ENCODE measurements at places on chromosomes 3 and 15.

- no peak for DNase-seq
These were observed 18.2 kb downstream of the ABTB1 start for GRCh38 chr3:127690823-127691452.

DNA sequence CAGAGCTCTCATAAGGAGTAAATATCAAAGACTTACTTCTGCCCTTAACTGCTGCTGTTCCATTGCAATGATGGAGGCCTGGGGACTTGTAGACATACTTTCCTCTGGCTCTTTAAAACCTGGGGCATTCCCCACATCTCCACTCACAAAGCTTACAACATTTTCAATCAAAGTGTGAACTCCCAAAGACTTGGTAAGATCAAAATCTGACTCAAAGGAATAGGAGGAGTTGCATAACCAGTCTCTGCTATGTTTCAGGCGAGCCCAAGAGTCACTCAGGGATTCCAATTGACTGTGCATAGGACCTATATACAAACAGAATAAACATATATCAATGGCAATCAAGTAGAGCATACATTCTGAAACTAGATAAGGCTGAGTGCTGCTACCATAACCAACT, 101.5 kb downstream of the FBXL22 start:
- no peak for DNase-seq

GRCh38 chr3:195263193-195263924, 7.6 kb downstream of the XXYLT1 start:
- DNase-seq, result no peak

- peak; percentile 62 for DNase-seq
These were observed 2.2 kb downstream of the FOXB1 start for GRCh38 chr15:60006203-60006862.

GRCh38 chr3:67361770-67362169, 292.6 kb downstream of the SUCLG2 start:
- no peak for DNase-seq

GRCh38 chr3:111588527-111588926, 6.6 kb downstream of the ZBED2 start:
- no peak for DNase-seq

DNA sequence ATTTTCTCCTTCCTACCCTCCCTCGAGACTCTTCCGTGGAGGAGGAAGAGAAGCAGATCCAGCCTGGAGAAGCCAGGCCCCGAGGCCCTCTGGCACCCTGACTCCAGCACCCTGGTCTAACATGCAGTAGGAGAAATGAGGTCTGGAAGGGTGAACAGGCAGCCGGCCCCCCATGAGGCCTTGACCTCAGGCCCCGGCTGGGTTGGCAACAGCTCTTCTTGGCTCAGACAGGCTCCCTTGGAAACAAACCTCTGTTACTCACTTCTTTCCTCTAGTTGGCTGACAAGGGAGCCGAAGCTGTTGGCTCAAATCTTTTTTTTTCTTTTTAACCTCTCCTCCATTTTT, 73.4 kb downstream of the CPN2 start:
- DNase-seq, result no peak

DNA sequence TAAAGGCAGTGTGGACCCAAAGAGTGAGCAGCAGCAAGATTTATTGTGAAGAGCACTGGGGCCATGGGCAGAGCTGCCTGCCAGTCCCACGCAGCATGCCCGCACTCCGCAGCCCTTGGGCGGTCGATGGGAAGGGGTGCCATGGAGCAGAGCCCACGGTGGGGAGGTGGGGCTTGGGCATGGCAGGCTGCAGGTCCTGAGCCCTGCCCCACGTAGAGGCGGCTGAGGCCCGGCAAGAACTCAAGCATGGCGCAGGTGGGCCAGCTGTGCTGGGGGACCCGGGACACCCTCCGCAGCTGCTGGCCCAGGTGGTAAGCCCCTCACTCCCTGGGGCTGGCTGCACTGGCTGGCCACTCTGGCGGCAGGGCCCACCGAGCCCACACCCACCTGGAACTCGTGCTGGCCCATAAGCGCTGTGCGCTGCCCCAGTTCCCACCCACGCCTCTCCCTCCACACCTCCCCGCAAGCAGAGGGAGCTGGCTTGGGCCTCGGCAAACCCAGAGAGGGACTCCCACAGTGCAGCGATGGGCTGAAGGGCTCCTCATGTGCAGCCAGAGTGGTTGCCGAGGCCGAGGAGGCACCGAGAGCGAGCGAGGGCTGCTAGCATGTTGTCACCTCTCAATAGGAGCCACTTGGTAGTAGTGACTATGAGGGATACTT, 1218.8 kb upstream of the EPHA6 start:
- DNase-seq, result no peak

GRCh38 chr3:129934234-129935123, 40.0 kb upstream of the TRH start:
- DNase-seq, result peak; percentile 57

- no peak for DNase-seq
These were observed 230.7 kb upstream of the TMC3 start for GRCh38 chr15:81604713-81605112.

DNA sequence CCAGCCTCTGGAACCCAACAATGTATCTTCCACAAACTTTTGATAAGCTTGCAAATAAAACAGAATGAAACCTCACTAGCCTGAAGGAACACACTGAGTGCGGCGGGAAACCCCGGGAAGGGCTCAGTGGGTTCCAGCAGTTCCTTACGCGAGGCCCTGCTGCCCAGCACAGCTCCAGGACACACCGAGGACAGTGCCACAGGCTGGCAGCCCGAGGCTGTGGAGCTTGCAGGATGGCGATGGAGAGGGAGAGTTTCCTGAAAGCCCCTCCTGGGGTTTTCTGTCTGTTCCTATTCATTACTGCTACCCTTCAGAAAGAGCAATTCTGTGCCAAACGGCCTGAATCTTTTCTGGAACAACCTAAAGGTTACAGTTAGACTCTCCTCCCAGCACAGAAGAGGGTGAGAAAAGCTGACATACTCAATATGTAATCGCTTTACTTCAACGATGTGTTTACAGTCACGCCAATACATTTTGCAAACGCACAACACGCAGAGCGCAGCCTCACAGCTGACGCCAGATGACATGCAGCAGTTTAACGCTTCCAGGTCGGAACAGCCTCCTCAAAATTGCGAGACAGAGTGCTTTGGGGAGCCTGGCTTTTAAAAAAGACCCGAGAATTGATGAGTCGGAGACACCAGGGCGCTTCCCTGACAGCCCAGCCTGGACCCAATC, 57.1 kb upstream of the RPL32 start:
- no peak for DNase-seq

DNA sequence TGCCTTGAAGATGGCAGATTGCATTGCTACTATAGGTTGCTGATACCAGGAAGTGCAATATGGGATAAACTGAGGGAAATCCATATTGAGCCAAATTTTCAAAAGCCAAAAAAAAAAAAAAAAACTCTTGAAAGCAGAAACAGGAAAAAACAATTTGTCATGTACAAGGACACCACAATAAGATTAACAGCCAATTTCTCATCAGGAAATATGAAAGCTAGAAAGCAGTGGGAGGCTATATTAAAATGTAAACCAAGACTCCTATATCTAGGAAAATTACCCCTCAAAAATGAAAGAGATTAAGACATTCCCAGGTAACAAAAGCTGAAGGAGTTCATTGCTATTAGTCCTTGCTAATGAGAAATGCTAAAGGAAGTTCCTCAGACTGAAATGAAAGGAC, 462.8 kb upstream of the DPH6 start:
- DNase-seq, result peak; percentile 10

GRCh38 chr3:71241246-71241901, 342.2 kb downstream of the FOXP1 start:
- no peak for DNase-seq

DNA sequence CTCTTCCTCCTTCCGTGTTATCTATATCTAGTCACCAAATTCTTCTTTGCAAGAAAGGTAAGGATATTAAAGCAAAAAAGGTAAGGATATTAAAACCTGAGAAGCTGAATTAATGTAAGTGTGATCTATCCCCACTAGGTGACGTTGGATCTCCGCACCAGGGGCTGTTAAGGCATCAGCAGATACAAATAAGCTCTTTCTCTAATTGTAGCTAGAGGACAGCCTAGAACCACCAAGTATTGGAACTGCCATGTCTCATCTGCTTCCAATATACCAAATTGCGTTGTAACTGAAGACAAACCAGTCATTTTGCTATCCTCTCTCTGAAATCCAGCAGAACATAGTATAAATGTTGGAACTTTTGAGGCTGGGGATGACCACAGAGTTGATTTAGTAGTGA, 471.2 kb upstream of the TGFBR2 start:
- no peak for DNase-seq

DNA sequence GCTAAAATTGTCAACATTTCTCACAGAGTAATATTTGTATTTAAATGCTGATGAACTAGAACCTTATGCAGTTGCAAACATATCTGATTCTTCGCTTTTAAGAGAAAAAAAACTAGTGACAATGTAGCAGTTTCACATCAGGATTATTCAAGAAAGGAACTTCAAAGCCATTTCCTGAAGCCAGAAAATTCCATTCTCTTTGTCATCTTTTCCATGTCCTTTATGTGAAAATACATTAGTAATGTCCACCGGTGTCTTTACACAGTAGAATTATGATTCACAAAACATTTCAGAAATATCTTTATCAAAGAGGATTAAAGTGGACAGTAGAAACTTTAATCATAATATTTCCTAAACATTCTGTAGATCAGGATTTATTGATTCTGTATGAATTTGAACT, 12.7 kb upstream of the LXN start:
- no peak for DNase-seq

DNA sequence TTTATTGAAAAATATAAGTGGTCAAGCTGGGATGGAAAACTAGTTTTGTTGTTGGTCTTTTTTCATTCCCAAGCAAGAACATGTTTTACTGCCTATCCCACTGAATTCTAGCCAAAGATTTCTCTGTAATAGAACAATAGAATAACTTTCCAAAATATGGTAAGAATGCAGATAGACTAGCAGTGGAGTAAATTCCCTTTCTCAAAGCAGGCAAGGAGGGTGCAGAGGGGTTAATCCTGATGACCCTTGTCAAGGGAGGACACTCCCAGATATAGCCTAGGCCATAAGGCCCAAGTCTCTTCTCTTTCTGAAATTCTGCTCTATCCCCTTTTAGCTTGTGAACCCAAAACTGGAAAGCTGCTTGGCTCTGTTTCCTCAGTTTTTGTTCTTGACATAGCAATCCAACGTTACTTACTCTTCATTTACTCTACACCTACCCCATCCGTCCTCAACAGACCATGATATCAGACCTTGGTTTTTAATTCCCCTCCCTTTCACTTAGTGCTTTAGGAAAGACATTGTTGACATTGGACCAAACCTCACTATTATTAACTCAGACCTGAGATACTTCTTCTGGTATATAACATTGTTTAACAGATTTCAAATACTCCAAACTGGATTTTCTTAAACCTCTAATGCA, 453.6 kb upstream of the THBS1 start:
- DNase-seq, result no peak

- peak; percentile 77 for DNase-seq
These were observed 9.3 kb downstream of the VEPH1 start for GRCh38 chr3:157493627-157494550.

GRCh38 chr3:11643605-11644087, at the start of gene VGLL4:
Gene VGLL4, minus strand, starts transcription at chr3:11643915. Its CDS starts 397 bp downstream, at chr3:11643518.
- peak; percentile 80 for DNase-seq

DNA sequence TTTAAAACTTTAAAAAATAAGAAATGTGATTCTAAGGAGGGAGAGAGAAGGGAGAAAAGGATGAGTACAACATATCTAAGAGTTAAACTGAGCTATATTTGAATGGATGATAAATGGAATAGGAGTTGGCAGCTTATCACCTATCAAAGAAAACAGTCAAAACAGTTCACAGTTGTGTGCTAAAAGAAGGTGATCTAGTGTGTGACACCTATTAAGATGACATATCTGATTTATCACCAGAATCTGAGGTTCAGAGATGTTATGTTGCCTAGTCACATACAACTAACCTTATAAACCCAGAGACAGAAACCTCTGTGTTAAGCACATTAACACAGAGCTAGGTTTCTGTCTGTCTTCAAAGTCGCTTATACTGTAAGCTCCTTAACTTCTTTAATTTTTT, 3.0 kb downstream of the ATP13A3 start:
- DNase-seq, result no peak

- DNase-seq, result no peak
These were observed 47.6 kb downstream of the SLMAP start for GRCh38 chr3:57803647-57804081.

- no peak for DNase-seq
These were observed 198.7 kb downstream of the RORA start for GRCh38 chr15:61030451-61030850.

DNA sequence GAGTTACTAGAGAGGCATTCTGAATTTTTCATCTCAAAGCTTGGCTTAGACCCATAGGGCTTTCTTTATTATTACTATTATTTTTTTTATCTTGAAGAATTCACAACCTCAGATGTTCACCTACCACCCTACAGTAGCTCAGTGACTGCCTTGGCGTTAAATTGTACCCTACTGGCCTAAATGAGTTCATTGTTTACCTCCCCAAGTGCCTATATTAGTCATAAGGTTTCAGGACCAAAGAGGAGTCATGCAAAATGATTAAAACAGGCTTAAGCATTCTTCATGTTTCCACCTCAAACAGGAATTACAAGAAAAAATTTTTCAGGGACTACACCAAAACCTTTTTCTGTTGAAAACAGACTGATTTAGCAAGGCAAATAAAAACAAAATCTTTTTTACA, 751.5 kb downstream of the SQOR start:
- DNase-seq, result no peak

DNA sequence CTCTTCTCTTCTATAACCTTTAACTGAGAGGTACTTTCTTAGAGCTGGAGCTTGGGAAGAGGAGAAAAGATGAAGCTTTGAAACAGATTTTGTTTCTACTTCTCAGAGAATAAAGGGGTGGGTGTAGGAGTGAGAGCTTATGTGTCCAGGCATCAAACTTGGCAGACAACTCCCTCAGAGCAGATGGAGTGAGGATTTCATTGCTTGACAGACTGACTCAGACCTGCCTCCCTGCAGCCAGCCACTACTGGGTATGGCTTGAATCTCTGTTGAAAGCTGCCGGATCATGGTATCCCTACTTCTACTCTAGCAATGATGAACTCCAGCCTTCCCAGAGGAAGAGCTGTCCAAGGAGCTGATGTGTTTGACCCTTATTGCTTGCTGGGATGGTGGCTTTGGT, 36.7 kb downstream of the SYN2 start:
- no peak for DNase-seq

- DNase-seq, result no peak
These were observed 38.0 kb upstream of the LINGO1 start for GRCh38 chr15:77670558-77671361.

DNA sequence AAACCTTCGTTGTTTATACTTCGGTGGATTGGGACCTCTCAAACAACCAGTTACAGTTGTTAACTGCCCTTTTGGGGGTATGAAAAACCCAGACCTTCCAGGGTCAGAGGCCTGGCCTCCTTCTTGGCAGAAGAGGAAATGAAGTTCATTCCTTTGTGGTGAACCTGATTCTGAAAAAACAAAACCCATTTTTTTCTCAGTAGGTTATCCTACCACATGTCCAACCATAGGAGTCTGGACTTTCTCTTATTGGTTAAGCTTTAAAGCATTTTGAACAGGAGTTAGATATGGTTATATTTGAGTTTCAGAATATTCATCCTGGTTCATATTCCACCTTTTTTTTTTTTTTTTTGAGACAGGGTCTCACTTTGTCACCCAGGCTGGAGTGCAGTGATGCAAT, 7.2 kb upstream of the LACTB start:
- DNase-seq, result no peak

Data from NCI-H1105 treated with DMSO at 0.1 percent for 48 hours (cell line).